ENCODE measurements at places on chromosomes 5 and 9. TPM values are rescaled to one million over a fixed set of nuclear protein-coding genes. Genes with fewer than 3 reads are reported as not detected.

DNA sequence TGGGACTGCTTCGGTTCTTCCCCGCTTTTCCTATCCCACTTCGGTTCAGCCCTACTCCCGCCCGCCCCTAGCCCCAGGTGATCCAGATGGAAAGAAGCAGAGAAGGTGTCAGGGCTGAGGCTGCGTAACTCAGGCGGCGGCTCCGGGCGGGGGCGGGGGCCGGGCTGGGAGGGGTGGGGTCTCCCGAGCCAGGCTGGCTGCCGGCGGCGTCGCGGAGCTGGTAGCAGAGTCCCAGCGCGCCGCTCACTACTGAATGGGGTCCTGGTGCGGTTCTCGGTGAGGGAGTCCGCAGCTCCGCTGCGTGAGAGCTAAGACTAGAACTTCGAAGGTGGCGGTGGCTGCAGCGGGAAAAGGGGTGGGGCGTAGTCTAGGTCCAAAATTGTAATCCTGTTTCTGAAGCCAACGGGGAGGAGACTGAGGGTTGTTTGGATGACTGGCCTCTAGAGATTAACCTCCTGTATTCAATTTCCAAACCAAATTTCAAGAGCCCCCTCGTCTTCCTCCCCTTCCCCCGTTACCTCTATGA is 1.4 kb downstream of the PRR16 start:
- DNase-seq: peak; percentile 78

The CARTPT gene
- total RNA-seq: 20.0 TPM

GRCh38 chr5:109452661-109453060 is 42.9 kb upstream of the PJA2 start:
- DNase-seq: no peak

DNA sequence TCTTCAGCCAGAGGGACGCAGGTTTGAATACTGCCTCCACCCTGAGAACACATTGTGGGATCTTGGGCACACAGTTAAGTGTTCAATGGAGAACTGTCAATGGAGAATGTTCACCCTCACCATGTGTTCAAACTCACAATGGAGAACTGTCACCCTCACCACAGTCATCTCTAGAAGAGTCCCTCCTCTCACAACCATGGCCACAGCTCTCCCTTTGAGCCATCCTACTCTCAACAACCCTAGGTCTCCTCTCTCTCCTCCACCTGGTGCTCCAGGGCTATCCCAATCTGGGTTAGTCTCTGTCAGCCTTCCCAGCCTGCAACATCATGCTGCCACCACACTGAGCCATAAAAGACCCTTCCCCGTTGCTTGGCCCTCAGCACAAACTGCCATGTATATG is 36.3 kb upstream of the HAND1 start:
- DNase-seq: peak; percentile 49

All from sigmoid colon (tissue), 7 donors.